Activated T-helper 1 cell treated with anti-CD3 and anti-CD28 coated beads, Interleukin-2, amount 50 U/mL, for 16 hours (primary cell): ENCODE measurements at places on chromosomes 7 and 10.

DNA sequence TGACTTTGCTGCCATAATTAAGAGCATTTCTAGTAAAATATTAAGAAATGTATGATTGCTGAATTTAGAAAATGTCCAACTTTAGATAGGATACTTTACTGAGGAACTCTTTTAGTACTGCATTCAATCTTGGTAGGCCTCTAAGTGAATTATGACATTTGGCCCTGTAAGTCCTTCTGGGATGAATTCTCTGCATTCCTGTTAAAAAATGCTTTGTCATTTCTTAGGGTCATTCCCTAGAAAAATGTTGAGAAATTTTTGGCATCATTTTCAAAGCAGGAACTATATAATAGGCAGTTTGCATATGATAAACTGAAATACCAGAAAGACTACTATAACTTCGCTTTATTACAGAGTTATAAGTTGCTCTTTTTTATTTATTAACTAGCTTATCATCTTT, 69.3 kb upstream of the PRR15 start:
- no peak for DNase-seq

DNA sequence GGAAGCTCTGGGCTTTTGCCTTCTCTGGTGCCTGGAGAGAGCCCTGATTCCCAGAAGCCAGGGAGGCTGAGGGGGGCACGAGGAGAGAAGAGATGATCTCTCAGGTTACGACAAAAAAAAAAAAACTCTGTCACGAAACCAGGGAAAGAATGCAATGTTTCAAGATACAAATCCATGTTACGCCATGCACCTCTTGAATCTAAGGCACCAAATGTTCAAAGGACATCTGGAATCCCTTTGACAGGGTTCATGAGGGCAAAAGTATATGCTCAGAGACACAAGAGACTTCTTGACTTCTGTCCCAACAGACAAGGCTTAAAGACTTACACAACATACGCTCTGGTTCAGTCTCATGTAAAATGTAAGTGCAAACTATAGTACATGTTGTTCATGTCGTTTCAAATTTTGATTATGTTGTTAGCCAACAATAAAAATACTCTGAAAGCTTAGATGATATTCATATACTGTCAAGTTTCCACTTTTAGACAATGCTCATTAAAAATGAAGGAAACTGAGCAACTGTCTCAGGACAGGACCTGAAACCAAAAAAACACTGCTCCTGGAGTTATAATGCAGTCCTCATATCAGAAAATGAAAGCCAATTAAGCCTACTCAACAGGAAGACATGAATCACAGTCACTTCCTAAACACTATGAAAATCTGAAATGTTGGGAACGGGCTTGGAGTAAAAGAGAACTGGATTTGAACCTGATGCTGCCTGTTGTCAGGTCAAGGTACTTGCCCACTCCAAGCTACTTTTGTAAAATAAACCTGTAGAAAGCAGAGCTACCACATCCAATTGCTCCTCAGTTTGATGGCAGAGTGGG, 72.3 kb downstream of the CHCHD3 start:
- DNase-seq, result no peak

- DNase-seq, result no peak
These were observed 46.3 kb downstream of the MRPL32 start for GRCh38 chr7:42978496-42978895.

GRCh38 chr7:100521076-100521475, 17.9 kb upstream of the AGFG2 start:
- DNase-seq, result no peak

GRCh38 chr7:72064916-72065315, 347.2 kb downstream of the CALN1 start:
- DNase-seq, result no peak

GRCh38 chr10:126955934-126956711, 50.9 kb downstream of the DOCK1 start:
- no peak for DNase-seq

DNA sequence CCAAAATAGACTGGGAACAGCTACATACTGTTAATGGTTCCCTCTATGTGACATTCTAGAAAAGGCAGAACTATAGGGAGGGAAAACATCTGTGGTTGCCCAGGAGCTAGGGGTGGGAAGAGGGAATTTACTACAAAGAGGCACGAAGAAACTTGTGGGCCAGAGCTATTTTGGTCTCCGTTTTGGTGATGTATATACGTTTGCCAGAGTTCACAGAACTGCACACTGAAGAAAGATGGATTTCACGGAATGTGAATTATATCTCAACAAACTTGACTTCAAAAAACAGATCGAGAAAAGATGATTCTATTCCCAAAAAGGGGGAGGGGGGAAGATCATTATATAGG, 386 bp upstream of the AS3MT start:
- no peak for DNase-seq

GRCh38 chr7:116650436-116650835, 21.6 kb upstream of the MET start:
- DNase-seq, result no peak

DNA sequence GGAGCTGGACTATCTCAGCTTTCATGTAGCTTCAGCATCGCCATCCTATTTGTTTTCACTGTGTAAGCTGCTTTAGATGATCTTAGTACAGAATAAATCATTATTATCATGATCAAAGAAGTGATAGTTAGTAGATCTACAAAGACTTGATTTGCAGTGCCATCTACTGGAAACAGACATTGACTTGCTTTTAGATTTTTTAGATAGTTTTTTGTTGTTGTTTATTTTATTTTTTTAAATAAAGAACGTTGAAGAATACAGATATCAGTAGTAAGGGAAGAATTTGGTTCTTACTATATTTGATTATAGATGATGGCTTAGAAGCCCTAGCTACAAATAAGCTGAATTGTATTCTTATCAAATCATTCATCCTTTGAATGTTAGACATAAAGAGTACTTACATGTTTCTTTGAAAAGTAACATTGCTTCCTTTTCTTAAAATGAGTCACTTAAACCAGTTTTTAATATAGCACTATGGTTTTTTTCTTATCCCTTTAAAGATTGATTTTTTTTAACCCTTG, 6.3 kb upstream of the SFMBT2 start:
- no peak for DNase-seq

- DNase-seq, result no peak
These were observed 10.7 kb downstream of the CCDC6 start for GRCh38 chr10:59895629-59896116.

DNA sequence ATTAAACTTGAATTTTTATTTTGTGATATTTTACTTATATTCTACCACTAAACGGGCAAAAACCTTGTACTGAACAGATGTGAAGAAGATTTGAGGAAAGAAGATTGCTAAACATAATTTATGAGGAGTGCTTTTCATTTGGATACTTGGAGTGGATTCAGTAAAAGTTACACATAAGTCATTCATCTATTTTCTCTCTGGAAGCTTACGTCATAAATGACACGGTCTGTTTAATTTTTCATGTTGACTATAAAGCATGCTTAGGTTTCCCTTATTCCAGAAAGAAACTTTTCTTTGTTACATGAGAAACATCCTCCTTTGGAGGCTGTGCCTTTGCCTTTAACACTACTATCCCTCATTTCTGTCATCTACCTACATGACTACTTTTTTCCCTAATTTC, 53.9 kb downstream of the TFEC start:
- no peak for DNase-seq

- DNase-seq, result no peak
These were observed 136.0 kb upstream of the TCF7L2 start for GRCh38 chr10:112813866-112814591.

DNA sequence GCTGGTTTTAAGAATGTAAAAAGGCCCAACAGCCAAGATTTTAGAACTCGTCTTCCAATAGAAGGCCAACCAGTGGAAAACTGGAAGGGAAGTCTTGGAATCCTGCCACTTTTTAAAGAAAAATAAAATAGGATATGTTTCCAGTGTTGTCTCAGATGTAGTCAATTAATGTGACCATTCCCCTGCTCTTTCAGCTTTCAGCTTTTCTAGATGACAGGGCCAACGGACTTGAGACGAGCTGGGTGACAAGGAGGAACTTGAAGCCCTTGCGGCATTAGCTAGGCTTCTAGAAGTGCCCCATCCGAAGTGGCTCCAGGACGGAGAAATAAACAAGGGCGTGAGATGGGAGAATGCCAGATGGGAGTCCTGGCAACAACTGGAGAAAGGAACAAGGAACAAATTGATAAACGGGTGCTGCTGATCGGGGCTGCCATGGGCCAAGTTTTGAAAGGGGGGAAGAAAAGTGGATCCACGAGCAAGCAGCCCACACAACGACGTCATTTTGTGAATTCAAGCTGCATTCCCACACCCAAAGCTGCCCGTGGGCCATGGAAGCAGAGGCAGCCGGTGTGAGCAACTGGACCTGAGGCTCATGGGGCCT, 42.3 kb downstream of the CTBP2 start:
- no peak for DNase-seq

DNA sequence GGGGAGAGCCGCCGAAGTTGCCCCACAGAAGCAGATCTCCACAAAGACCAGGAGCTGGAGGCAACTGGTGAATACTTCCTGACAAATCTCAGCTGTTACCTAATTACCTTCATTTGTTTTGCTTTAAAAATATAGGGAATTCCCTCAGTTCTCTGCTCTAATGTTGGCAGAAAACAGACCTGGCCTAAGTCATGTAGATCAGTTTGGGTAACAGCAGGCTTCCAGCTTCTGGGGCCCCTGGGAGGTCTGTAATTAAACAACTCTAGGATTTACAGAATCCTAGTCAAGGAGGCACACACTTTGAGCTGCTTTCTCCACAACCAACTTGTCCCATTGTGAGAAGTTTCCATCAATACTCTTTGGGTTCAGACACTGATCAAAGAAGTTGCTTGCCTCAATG, 123.4 kb downstream of the HTR7 start:
- DNase-seq, result no peak
